ENCODE measurements at places on chromosomes 2 and 18. TPM values are rescaled to one million over a fixed set of nuclear protein-coding genes. Genes with fewer than 3 reads are reported as not detected.

Gene ALMS1
- 29.2 TPM for total RNA-seq

Gene RBKS
- 1.2 TPM for total RNA-seq

Gene TNS1
- total RNA-seq, result 4.5 TPM

GRCh38 chr2:30984148-30984547 lies 154.1 kb downstream of the GALNT14 start:
- DNase-seq, result no peak
- H3K27me3 ChIP-seq, result no peaks in the 10 kb centered on the region
- H3K4me3 ChIP-seq, result no peak overlapping the region
- peaks cover 25% of the 10 kb centered on the region for H3K4me1 ChIP-seq
- no peak overlapping the region for H3K27ac ChIP-seq

- H3K4me3 ChIP-seq, result no peak overlapping the region
- H3K27me3 ChIP-seq, result no peaks in the 10 kb centered on the region
- H3K4me1 ChIP-seq, result peaks cover 3% of the 10 kb centered on the region
- no peaks in the 10 kb centered on the region for H3K36me3 ChIP-seq
- H3K27ac ChIP-seq, result no peak overlapping the region
- no peak for DNase-seq
Measured at GRCh38 chr2:56682397-56682760, 498.6 kb downstream of the CCDC85A start.

GRCh38 chr18:44323125-44323524 lies 357.6 kb upstream of the SETBP1 start:
- no peak for DNase-seq
- H3K27me3 ChIP-seq, result no peaks in the 10 kb centered on the region
- H3K27ac ChIP-seq, result no peak overlapping the region
- H3K4me1 ChIP-seq, result no peaks in the 10 kb centered on the region
- H3K36me3 ChIP-seq, result no peaks in the 10 kb centered on the region

GRCh38 chr2:40410695-40411094 lies 41.2 kb downstream of the SLC8A1 start:
- H3K4me3 ChIP-seq, result no peak overlapping the region
- no peaks in the 10 kb centered on the region for H3K27me3 ChIP-seq
- H3K27ac ChIP-seq, result no peak overlapping the region
- no peaks in the 10 kb centered on the region for H3K36me3 ChIP-seq

DNA sequence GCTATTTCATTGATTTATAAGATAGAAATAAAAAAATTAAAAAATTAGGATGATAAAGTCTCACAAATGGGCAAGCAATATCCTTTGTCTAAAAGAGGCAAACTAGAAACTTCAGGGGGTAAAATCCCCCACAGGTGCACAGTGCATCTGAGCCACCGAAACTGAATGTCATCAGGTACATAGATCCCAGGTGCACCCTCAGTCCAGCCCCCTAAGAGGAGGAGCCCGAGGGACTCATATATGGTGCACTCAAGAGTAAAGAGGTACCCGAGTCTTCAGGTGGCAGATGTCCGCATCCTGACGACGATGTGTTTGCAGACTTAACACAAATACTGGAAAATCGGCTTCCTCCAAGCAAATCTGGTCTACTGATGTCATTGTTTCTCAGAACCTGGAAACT lies 11.3 kb downstream of the QPCT start:
- H3K4me3 ChIP-seq, result no peak overlapping the region
- H3K27me3 ChIP-seq, result no peaks in the 10 kb centered on the region
- H3K4me1 ChIP-seq, result peaks cover 28% of the 10 kb centered on the region
- no peak for DNase-seq
- no peak overlapping the region for H3K27ac ChIP-seq

DNA sequence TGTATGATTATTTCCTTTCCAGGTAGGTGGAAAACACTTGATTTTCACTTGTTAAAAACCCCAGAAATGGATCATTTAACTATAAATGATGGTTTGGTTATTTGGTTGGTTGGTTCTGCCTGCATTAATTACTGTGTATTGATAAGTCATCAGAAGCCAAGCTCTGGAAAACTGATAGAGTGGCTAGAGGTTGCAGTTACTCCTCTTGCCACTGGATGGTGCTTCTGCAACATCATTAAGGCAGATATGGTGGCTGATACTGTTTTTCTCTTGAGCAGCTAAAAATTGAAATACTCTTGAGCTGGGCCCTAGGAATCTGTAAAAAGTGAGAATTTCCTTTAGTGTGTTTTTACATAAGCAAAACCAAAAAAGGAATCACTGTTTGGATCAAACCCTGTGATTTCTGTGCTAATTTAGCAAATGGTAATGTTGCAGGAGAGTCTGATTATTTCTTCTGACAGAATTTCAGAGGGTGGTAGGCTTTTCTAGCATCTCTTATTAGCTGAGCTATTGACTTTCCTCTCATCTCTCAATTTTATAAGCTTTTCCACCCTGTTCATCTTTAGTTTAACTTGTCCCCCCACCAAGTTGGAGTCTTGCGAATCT lies 54.3 kb downstream of the RAB10 start:
- peak overlapping the region; percentile 47 for H3K27ac ChIP-seq
- H3K27me3 ChIP-seq, result no peaks in the 10 kb centered on the region
- H3K36me3 ChIP-seq, result peaks cover 5% of the 10 kb centered on the region
- no peak overlapping the region for H3K4me3 ChIP-seq

GRCh38 chr2:8174641-8175257 lies 507.1 kb upstream of the ID2 start:
- no peaks in the 10 kb centered on the region for H3K36me3 ChIP-seq
- H3K27me3 ChIP-seq, result no peaks in the 10 kb centered on the region
- H3K4me3 ChIP-seq, result no peak overlapping the region
- peaks cover 26% of the 10 kb centered on the region for H3K4me1 ChIP-seq

GRCh38 chr2:111191877-111192276 lies 71.2 kb downstream of the BCL2L11 start:
- H3K36me3 ChIP-seq, result no peaks in the 10 kb centered on the region
- DNase-seq, result no peak
- no peak overlapping the region for H3K4me3 ChIP-seq
- H3K4me1 ChIP-seq, result no peaks in the 10 kb centered on the region

GRCh38 chr2:217707131-217707611 lies 295.6 kb downstream of the TNS1 start:
- no peaks in the 10 kb centered on the region for H3K27me3 ChIP-seq
- H3K4me1 ChIP-seq, result peaks cover 7% of the 10 kb centered on the region
- H3K4me3 ChIP-seq, result no peak overlapping the region
- DNase-seq, result no peak

DNA sequence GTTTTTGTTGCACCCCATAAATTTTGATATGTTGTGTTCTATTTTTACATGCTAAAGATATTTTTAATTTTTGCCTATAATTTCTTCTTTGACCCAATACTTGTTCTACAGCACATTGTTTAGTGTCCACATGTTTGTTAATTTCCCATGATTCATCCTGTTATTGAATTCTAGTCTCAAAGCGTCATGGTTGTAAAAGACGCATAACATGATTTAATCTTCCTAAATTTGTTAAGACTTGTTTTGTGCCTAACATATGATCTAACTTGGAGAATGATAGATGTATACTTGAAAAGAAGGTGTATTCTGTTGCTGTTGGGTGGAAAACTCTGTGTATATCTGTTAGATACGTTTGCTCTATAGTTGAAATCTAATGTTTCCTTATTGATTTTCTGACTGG lies 27.1 kb upstream of the SULT1C3 start:
- H3K4me3 ChIP-seq, result no peak overlapping the region
- no peaks in the 10 kb centered on the region for H3K27me3 ChIP-seq
- H3K4me1 ChIP-seq, result no peaks in the 10 kb centered on the region
- H3K27ac ChIP-seq, result no peak overlapping the region
- peaks cover 35% of the 10 kb centered on the region for H3K36me3 ChIP-seq
- no peak for DNase-seq

GRCh38 chr2:225182126-225182525 lies 139.9 kb upstream of the DOCK10 start:
- no peaks in the 10 kb centered on the region for H3K27me3 ChIP-seq
- peaks cover 22% of the 10 kb centered on the region for H3K4me1 ChIP-seq
- H3K36me3 ChIP-seq, result no peaks in the 10 kb centered on the region
- H3K27ac ChIP-seq, result peak overlapping the region; percentile 18

DNA sequence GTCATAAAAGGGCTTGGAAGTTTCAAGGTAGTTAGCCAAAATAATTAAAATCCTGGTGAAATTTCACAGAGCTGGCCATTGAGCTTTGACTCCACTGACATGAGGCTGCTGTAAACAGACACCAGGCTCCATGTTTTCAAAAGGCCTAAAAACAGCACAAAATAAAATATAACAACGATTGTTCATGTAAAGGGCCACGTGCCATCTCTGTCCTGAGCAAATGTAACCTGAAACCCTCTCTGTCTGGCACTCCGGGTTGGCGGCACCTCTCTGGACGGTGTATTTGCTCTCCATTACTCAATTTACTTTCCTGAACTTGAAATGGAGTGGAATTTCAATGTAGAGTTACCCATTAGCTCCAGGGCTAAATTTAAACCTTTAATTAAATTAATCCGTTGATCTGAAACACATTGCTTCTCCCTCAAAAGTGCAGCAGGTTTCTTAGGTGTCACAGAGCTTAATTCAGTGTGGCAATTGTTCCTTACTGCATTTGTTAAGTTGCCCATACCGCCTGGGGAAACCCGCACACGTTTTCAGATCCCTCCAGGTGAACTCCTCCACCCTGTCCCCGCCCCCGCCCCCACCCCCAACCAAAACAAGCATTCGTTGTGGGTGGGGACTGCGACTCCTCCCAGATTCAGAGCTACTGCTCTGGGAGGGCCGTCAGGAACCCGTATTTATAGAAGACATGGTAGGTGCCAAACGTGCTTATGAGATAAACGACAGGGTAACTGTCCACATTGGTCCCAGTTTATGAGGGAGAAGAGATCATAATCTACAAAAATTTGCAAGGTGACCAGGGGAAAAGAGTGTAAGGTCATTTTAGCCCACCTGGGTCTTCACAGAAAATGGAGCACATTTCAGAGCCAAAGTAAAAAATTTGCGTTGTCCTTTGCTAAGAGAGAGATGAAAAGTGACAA lies 1.2 kb upstream of the CABLES1 start:
- H3K4me3 ChIP-seq, result peak overlapping the region; percentile 75
- peak; percentile 73 for DNase-seq
- no peaks in the 10 kb centered on the region for H3K27me3 ChIP-seq

- peaks cover 4% of the 10 kb centered on the region for H3K4me1 ChIP-seq
- no peak overlapping the region for H3K4me3 ChIP-seq
- H3K27me3 ChIP-seq, result peaks cover 19% of the 10 kb centered on the region
- no peak for DNase-seq
- no peak overlapping the region for H3K27ac ChIP-seq
- H3K36me3 ChIP-seq, result no peaks in the 10 kb centered on the region
Measured at GRCh38 chr2:240440251-240440650, 4.8 kb downstream of the GPC1 start.
